HL-60 (cell line): ENCODE measurements at places on chromosomes 4 and X.
A peak's percentile ranks its signal among the peaks of the same experiment; 100 is the strongest.

GRCh38 chrX:55738969-55739368, 21.4 kb downstream of the RRAGB start:
- no peak for DNase-seq

GRCh38 chrX:138127314-138127713, 561.4 kb downstream of the ZIC3 start:
- no peak for DNase-seq

DNA sequence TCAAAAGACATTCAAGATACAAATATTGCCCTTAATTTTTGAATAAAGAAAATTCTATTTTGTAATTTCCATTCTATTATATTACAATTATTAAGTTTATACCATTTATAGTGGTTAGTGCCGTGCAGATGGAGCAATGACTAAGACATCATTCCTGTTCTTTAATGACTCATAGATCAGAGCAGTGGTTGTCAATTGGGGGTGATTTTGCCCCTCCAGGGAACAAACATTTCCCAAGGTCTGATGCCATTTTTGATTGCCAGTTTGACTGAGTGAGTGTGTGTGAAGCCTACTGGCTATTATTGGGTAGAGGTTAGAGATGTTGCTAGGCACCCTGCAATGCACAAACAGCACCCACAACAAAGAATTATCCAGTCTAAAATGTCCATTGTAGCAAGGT, 97.9 kb upstream of the DDIT4L start:
- no peak for DNase-seq

DNA sequence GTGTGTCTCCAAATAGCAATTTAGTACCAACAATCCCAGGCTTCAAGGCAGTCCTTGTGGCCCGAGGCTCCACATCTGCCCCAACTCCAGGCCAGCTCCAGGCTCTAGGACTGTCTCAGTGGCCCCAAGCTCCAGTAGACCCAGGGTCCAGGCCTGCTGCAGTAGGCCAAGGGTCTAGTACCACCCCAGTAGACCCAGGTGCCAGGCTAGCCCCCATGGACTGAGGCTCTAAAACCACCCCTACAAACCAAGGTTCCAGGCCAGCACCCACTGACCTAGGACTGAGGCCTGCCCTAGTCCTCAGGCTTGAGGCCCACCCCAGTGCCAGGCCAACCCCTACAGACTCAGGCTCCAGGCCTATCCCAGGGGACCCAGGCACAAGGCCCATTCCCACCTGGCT, 191.6 kb downstream of the DLG3 start:
- DNase-seq = no peak

DNA sequence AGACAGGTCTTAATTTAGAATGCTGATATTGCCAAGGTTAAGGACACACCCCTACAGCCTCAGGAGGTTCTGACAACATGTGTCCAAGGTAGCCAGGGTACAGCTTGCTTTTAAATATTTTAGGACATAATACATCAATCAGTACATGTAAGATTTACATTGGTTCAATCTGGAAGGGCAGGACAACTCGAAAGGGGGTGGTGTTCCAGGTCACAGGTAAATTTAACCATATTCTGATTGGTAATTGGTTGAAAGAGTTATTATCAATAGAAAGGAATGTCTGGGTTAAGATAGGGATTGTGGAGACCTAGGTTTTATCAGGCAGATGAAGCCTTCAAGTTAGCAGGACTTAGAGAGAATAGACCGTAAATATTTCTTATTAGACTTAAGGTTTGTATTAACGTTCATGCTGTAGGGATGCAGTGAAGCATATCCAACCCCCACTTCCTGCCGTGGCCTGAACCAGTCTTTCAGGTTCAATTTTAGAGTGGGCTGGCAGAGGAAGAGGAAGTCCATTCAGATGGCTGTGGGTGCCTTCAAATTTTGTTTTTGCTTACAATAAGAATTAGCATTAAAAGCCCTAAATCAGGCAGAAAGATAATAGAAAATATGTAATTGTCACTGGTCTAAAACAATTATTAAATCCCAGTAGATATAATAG, 136.5 kb upstream of the GALNTL6 start:
- no peak for DNase-seq

DNA sequence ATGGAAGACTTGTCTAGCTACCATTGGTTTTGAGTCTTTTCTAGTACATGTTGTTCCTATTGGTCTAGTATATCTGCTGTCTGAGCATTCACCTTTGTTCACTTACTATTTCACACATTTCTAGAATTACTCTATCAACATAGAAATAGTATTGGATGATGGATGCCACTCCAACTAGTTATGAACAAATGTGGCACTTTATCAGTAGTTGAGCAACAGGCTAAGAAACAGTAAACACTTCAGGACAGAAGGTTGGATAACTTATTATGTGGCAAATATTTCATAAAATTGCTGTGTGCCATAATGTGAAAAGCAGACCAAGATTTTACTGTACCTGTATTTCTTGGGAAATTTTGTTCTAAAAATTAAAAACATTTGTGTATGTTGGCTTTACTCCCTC, 42.4 kb upstream of the GLRA3 start:
- no peak for DNase-seq

DNA sequence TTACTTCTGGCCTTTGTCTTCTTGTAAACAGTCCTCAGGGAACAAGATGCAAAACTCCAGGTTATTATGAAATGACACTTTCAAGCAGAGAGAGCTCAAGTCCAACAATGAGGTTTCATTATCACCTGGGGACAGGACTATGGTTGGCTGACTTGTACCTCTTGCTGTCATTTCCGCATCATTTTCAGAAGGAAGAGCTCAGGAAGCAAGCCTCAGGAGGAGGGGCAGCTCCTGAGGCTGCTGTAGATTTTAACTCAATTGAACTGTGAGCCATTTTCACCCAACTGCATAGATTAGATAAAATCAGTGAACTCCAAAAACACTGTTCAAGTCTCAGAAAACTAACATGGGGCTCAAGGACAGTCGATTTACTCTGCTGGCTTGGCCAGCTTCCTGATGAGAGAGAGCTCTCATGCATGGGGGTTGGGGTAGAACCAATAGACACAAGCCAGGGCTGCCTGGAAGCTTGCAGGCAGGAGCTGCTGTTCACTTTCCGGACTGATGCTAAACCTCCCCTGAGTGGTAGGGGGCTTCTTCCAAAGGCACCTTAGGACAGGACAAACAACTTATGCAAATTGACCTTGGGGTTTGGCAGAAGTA, 23.6 kb downstream of the TMEM255A start:
- DNase-seq = no peak

- DNase-seq = no peak
Observed at GRCh38 chr4:112288455-112288854, 2.8 kb upstream of the TIFA start.

DNA sequence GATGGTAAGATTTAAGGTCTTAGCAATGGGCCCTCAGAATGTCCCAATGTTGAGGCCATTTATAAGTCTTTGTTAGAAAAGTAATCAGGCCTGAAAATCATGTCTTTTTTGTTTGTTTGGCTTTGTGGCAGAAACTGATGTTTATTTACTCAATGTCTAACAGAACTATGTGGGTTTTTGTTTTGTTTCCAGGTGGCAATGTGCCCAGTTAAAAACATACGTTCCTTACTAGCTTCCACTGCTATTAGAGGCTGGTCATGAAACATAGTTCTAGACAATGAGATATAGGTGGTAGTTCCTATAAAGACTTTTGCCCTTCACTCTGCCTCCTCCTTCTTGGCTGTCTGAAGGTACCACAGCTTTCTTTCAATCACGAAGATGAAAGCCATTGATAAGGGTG, 108.8 kb downstream of the C4orf51 start:
- DNase-seq = no peak

DNA sequence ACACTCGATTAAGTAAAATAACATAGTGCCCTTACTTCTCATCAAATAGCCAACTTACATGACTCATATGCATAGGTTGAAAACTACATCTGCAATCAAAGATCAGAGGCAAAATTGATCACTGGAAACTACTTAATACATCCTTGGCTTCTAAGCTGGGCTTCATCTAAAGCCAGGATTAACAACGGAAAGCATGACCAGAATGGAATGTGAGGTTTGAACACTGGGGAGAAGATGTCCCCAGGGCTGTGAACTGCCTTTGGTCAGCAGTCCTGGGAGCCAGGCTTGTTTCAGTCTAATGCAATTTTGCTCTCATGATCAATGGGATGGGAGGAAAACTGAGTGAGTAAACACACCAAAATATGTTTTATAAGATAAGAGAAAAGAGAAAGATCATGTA, 192.5 kb upstream of the TTC29 start:
- DNase-seq = no peak

- no peak for DNase-seq
Observed at GRCh38 chr4:54837576-54838140, 179.9 kb downstream of the KIT start.

DNA sequence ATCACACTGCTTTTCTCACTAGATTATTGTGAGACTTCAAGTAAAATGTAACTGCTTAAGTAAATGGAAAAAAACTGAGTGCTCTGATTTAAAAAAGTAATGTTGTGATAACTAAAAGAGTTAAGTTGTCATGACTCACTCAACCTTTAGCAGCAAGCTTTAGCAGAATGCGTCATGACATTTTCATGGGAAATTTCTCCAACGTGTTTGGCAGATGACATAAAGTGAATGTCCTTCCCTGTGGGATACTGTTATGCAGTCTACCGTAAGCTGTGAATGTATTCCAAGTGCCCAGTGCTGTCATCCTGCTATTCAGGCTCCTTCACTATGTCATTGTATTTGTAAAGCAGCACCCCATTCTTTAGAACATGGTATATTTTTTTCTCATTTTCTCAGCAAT, 136.2 kb downstream of the CPXCR1 start:
- no peak for DNase-seq

DNA sequence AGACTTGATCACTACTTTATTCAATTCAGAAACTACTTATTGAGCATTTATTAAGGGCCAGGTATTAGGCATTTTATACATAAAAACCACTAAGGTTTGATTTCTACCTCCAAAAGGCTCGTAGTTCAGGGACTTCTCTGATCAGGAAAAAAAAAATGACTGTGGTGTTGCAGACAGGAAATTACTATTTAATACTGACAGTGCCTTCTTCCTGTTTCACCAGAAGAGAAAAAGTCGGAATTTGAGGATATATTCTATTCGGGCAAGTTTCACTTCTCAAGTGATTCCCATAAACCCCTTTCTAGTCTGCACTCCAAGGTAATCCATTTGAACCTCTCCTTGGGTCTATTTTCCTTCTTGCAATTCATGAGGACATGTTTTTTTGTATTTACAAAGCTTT, 15.3 kb upstream of the TASL start:
- DNase-seq = no peak

GRCh38 chr4:159787901-159788300, 685.0 kb downstream of the RAPGEF2 start:
- DNase-seq = no peak

GRCh38 chr4:5854929-5855328, 38.0 kb downstream of the CRMP1 start:
- DNase-seq = no peak

- DNase-seq = peak; percentile 49
Observed at GRCh38 chr4:14871676-14872430, 130.4 kb upstream of the CPEB2 start.

GRCh38 chr4:7510066-7510465, 75.3 kb upstream of the PSAPL1 start:
- DNase-seq = no peak

DNA sequence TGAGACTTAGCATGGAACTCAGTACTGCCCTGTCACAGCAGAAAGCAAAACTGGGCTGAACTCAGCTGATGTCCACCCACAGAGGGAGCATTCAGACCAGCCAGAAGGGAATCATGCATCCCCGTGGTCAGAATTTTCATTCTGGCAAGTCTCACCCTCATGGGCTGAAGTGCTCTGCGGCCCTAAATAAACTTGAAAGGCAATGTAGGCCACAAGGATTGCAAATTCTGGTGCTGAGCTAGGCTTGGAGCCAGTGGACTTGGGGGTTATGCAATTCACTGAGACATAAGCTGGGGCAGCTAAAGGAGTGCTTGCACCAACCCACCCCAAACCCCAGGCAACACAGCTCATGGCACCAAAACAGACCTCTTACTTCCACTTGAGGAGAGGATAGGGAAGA, 494.1 kb downstream of the GABRG1 start:
- no peak for DNase-seq

DNA sequence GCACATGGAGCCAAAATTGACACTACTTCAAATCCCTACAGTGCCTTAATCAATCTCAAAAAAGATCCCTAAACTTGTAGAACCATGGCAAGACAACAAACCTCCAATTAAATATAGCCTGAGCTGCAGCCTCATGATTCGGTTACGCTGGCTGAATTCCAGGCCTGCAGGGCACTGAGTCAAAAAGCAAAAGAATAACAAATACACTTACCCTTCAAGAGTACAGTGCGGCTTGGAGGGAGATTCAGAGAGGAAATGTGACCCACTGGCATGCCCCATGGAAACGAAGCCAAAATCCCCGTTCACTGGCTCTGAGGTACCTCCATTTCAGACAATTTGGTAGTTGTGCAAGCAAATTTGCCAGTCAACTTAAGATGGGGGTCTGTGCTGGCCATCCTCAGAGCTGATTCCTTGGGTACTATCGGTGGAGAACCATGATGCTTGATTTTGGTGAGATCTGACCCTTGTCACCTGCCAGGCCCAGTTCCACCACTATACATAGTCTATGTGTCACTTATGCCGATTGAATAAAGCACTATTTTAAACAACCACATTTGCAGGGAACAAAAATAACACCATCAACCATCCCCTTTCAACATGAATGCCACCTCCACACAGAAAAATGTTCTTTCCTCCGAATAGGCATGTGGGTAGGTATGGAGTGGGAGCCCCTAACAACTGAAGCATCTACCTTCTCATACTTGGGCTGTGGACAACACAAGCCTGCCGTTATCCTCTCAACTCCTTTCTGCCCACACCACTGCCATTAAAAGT, 2.1 kb downstream of the C4orf54 start:
- no peak for DNase-seq

- DNase-seq = no peak
Observed at GRCh38 chr4:78095081-78095480, 38.0 kb downstream of the FRAS1 start.

GRCh38 chr4:112908511-112908910, 140.9 kb upstream of the ANK2 start:
- no peak for DNase-seq

GRCh38 chr4:17275836-17276235, 236.1 kb downstream of the QDPR start:
- DNase-seq = no peak
